Activated CD4-positive, alpha-beta T cell treated with anti-CD3 and anti-CD28 coated beads, Interleukin-2, amount 50 U/mL, for 1 hour (primary cell): ENCODE measurements at places on chromosomes 5 and 9.

DNA sequence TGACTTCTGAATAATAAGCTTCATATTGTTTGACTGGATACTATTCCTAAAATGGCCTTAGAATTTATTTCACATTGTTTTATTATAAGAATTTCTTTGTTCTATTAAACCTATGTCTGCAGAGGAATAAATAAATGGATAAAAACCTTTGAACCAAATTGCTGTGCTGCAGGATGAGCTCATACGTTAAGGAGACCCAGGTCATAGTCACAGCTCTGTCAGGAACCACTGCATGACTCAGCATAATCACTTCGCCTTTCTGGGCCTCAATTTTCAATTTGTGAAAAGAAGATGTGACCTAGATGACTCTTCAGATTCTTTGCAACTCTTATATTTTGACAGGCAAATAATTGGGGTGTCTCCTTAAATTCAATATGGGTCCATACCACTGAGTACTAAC lies 36.7 kb upstream of the HMHB1 start:
- no peak for DNase-seq

GRCh38 chr9:21455320-21455719 lies 15.1 kb downstream of the IFNA1 start:
- peak; percentile 10 for DNase-seq

- no peak for DNase-seq
Measured at GRCh38 chr9:107830479-107830878, 340.9 kb upstream of the KLF4 start.

- no peak for DNase-seq
Measured at GRCh38 chr5:119651486-119651885, 22.1 kb downstream of the FAM170A start.

DNA sequence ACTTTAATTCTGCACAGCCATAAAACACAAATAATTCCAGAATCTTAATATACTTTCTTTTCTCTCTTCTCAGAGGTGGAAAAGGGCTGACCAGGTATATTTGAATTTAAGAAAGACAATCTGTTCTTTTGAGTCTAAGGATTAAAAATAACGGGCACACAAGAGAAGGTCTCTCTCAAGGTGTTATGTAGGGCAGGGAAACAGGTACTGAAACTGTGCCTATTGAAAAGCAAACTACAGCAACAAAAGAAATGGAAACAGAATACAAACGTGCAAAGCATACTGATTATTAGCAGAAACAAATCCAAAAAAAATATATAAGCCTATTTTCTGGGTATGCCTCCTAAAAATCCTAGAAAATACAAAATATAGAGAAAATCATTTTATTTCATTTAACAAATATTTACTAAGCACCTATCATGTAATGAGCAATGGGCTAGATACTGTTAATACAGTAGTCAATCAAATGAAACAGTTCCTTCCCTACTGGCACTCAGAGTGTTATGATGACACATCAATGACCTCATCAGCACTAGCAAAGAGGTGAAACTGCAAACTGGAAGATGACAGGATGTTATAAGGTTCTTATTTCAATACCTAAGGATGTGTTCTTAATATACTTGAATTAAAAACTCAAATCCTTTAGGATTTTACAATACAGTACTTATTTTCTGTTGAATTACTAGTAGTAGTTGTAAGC lies 87.7 kb downstream of the AUH start:
- no peak for DNase-seq

- no peak for DNase-seq
Measured at GRCh38 chr5:141841378-141842180, 36.6 kb downstream of the PCDH1 start.

DNA sequence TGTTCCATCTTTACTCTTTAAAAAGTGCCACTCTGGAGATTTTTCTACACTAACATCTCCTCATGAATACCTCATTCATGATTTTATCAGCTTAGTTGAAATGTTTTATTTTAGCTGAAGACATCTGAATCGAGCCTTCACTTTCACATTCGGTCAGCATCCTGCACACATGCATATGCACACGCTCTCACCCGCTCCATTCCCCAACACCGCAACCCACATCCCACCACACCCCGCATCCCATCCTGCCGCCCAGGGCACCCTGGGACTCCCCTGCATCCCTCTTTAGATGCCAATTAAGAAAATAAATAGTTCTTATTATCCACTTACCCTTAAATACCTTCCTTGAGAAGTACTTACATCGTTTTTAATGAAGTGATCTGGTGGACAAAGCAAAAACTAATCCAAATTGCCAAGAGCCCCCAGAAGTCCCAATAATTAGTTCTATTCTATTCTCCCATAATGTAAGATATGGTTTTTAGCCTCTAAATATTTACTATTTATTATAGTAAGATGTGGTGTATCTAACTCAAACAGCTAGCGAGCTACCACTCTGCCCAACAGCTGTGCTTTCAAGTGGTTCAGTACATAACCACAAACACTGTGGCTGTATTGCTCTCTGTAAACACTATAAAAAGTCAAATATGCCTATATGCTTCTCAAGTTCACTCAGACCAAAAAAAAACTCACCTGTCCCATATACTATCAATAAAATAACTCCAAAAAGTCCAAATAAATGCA lies 38.2 kb downstream of the GZMK start:
- peak; percentile 13 for DNase-seq

DNA sequence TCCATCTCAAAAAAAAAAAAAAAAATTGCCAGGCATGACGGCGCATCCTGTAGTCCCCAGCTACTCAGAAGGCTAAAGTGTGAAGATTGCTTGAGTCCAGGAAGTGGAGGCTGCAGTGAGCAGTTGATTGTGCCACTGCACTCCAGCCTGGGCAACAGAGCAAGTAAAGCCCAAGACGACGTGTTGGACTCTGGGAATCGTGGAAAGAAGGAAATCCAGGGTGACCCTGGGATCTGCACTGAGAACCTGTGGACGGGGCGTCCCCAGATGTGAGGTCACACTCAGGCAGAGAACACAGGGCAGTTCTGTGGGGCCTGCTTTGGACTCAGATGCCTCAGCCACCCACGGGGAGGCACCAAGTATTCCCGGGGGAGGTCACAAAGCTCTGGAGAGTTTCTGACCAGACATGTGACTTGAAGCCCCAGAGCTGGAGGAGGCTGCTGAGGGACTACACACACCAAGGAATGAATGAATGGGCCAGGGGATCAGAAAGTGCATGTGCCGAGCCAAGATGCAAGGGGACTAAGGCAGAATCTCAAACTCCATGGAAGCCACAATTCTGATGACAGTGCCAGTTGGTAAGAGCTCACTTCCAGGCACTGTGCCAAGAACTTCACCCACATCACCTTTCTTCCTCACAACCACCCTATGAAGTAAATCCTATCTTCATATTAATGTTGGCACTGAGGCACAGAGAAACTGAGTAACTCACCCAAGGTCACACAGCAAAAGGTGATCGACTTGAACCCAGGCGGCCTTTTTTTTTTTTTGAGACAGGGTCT lies 12.9 kb downstream of the DYNC2I2 start:
- DNase-seq, result no peak

- DNase-seq, result no peak
Measured at GRCh38 chr5:38286002-38286401, 27.6 kb downstream of the EGFLAM start.

DNA sequence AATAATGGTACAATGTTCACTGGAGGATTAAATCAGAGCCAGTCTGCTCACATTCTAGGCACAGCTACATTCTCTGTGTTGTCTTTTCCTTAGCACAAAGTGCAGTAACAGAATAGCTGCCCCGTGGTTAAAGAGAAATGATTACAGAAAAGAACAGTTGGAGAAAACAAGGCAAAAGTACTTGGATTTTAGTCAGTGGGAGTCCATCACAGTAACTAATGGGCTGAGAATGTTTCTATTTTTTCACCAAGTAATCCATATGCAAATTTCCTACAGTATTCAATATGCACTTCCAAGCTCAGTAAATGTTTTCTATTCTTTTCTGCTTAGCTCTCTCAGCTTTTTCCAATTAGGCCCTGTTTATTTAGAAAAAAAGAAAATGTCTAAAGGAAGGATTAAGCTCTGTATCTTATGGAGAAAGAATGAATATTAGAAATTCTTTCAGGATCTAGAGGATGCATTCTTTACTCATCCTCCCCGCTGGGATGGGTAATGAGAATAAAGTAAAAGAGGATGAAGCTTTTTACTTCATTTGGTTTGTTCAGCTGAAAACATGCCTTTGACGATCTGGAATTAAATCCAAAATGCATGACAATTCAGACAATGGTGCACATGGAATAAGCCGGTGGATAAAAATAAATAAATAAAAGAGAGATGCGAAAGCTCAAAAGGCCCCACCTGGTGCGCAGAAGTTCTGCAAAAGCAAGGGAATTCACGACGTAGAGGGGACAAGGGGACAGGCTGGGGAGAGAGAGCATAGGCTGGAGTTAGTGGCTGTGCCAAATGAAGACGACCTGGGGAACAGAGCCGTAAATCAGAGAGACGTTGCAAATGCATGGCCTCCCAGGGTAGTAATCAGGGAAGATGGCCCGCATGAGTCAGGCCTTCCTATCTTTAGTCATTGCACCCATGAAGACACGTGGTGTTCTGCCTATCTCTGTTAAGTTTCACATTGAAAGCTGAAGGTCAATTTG lies 345.2 kb downstream of the GLIS3 start:
- DNase-seq, result no peak

DNA sequence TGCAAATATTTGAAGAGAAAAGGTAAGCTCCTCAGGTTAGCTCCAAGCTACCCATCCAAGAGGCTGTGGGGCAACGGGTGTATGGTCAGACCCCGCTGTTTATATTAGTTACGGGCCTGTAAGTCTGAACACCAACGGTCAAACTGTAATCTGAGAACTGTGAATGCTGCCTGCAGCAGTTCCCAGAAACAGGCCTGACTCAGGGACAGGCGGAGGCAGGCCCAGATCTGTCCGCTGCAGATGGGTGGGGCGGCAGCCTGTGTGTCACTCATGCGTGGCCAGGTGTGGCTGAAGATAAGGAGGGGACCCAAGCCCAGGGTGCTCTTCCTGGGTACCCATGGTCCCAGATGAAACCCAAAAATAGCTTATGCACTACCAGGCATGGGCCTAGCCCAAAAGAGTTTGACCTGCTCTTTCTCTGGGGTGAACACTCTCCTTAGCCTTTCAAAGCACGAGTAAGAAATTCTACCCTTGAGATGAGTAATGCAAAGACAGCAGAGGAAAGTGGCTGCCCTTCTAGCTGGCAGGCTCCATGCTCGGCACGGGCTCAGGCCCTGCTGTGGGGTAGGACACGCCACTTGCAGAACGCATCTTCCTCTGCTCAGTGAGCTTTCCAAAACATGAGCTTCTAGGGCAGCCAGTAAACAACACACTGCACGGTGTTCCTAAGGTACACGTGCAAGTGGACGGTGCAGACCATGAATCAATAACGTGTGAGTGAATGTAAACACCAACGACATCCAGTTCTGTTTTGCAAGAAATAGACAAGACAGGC lies 9.1 kb downstream of the UBAC1 start:
- DNase-seq, result no peak

DNA sequence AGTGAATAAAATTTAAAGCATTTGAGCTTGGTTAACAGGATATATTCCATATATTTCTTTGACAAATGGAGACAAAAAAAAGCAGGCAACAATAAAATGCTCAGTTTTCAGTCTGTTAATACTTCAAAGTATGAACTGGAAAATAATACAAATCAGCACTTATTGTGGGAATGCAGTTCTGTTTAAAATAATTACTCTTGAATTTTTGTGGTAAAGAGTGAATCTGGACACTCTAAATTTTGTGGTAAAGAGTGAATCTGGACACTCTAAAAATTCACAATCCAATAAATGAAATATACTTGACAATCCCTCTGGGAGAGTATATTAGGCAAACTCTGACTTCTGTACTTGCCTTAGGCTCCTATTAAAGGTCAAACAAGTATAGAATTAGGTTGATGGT lies 141.9 kb upstream of the RASA1 start:
- DNase-seq, result no peak

- no peak for DNase-seq
Measured at GRCh38 chr9:20303066-20303465, 319.2 kb downstream of the MLLT3 start.

DNA sequence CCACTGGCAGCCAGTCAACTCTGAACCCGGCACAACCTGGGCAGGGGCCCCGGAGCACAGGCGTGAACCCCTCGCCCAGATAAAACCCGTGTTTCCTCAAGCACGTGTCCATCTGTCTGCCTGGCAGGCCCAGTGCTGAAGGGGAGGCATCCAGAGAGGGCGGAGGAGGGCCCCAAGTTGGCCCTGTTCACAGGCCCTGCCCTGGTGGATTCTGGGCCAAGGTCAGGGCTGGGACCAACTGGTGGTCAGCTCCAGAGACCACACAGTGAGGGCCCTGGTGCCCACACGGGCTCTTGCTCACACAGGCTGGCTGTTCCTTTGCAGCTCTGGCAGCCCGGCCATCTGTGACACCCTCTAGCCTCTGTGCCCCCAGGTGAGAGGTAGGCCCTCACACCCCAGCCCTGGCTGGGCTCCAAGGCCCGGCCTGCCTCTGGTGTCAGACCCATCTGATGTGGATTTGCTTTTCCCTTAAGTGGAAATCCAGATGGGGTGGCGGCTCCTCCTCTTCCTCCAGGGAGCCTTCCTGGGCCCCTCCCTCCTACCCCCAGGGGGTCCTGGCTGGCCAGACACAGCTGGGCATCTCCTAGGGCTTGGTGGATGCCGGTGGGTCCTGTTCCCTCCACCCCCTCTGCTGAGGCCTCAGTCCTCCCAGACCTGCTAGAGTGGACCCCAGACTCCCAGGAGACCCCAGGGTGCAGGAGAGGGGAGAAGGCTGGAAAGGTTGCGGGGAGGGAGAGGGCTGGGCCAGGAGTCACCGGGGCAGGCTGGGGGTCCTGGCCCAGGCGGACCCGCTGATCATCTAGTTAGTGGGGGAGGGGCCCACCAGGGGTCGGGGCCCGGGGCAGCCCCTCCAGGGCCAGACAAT lies 525 bp upstream of the STPG3 start:
- no peak for DNase-seq

DNA sequence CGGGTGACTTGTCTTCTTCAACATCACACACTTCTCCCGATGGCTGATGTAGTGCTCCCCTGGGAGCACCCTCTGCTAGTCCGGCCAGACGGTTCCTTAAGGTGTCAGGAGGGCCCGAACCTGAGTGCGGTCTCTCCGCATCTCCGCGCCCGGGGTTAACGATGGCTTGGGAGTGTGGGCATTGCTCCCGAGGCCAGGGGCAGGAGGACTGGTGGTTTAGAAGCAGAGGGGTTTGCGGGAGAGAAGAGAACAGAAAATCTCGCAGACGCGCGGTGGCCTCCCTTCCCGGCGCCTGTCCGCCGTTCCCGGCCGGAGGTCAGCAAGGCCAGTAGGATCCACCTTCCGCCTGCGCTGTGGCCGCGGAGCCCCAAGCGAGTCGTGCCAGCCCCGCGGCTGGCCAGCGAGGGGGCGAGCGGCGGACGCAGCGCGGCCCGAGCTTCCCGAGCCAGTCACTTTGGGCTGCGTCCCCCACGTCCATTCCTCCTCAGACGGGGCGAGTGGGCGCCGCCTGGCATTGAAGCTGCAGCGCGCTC lies 700 bp downstream of the CDO1 start:
- DNase-seq, result no peak

- DNase-seq, result no peak
Measured at GRCh38 chr5:170143710-170144109, 38.0 kb downstream of the FOXI1 start.
